Epithelial cell of proximal tubule (primary cell): ENCODE measurements at places on chromosomes 12 and 14. TPM values are rescaled to one million over a fixed set of nuclear protein-coding genes. Genes with fewer than 3 reads are reported as not detected.

GALNT16 gene
- total RNA-seq: 0.14 and 0.35 TPM in 2 replicates

GRCh38 chr12:62301799-62302133 lies 41.6 kb downstream of the USP15 start:
- no peak for DNase-seq

DNA sequence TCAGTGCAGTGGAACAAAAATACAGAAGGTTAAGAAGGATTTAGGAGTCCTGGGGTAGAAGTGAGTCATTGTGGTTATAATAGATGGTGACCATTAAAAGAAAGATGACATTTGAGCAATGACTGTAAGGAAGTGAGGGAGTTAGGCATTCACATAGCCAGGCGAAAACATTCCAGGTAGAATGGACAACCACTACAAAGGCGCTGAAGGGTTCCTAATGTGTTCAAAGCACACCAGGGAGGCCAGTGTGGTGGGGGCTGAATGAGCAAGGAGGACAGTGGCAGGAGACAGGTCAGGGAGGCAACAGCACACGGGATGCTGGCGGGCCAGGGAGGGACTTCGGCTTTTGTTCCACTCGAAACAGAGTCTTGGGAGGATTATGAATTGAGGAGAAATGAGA lies 129.9 kb downstream of the NPAS3 start:
- no peak for DNase-seq

- no peak for DNase-seq
Observed at GRCh38 chr14:54001189-54001878, 44.7 kb upstream of the BMP4 start.

DNA sequence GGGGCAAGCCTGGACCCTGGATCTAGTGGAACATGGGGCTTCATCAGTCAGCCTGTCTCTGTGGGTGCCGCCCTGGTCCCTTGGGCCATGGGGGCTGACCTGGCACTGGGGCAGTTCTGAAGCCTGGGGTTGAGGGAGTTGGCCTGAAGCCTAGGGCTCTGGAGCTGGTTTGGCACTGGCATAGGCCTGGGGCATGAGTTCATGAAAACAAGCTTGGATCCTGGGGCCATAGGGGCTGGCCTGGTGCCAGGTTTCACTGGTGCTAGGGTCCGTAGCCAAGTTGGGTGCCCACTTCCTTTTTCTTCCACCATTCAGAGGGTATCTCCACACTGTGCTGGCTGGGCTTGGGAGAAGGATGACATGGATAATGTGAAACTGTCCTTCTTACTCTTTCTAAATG lies 26.6 kb upstream of the ANO4 start:
- no peak for DNase-seq

GRCh38 chr12:103520686-103521215 lies 25.0 kb upstream of the C12orf42 start:
- DNase-seq: no peak

DNA sequence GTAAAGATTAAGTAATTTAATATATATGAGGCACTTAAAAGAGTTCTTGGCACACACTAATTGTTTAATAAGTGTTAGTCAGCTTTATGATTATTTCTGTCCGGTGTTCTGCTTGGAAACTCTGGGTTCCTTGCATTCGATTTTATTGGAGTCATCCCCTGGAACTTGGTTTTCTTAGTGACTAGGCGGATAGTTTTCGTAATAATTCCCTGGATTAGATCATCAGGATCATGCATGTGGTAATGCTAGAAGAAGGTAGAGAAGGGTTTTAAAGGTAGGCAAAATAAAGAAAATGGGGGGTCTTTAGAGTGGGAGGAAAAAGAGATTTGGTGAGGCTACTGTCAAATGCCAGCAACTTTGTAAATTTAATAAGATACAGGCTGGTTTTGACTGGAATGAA lies 88.4 kb downstream of the MYF5 start:
- DNase-seq: no peak

GRCh38 chr14:36493761-36494160 lies 26.3 kb downstream of the NKX2-1 start:
- no peak for DNase-seq

DNA sequence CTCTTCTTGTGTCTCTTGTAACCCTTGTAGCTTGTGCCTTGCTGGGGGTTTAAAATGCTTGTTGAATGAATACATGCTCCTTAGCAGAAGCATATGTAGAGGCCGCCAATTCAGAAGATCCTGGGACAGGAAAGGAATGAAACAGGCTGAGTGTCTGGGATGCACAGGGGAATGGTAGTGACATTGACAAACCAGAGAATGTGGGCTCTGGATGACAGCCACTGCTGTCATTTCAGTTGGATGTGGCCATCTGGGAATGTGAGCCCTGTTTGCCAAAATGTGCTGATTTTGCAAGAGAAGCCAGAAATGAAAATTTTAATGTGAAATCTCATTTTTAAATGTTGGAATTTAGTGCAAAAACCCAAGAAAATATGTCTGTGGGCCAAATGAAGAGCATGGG lies 136.8 kb downstream of the DACT1 start:
- DNase-seq: no peak

DNA sequence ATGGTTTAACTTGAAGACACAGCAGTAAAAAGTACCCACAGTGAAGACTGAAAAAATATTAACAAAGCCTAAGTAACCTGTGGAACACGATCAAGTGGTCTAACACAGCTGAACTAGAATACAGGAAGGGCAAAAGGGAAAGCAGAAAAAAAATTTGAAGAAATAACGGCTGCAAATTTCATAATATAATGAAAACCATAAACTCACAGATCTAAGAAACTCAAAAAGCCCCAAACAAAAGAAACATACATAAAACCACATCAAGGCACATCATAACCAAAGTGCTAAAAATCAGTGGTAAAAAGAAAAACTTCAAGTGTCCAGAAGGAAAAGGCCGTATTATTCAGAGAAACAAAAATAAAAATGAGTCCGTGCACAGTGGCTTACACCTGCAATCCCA lies 30.9 kb downstream of the SPPL3 start:
- no peak for DNase-seq

- no peak for DNase-seq
Observed at GRCh38 chr14:55585854-55586253, 5.8 kb downstream of the KTN1 start.

GRCh38 chr12:126950266-126950665 lies 1316.7 kb upstream of the TMEM132C start:
- no peak for DNase-seq

DNA sequence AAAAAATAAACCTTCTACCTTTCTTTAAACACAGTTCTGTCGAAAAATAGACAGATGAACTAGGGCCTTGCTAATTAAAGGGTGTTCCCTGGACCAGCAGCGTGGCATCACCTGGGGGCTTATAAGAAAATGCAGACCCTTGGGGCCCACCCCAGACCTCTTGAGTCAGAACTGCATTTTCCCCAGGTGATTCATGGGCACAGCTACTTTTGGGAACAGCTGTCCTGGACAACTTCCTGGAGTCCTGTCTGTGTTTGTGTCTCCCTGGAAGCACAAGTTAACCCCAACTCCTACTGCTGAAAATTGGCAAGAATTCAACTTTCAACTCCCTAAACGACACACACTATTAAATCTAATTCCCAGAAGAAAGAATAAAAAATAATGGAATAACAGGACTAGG lies 17.8 kb downstream of the FBLN5 start:
- DNase-seq: no peak

SYNE2 gene
- 22.2 and 44.2 TPM in 2 replicates for total RNA-seq

GRCh38 chr12:6980740-6981139 lies 10.0 kb downstream of the EMG1 start:
- no peak for DNase-seq

GRCh38 chr12:90510948-90511347 lies 444.0 kb downstream of the CCER1 start:
- peak; percentile 50 for DNase-seq

- DNase-seq: no peak
Observed at GRCh38 chr14:29759521-29760340, 167.9 kb downstream of the PRKD1 start.

GRCh38 chr12:96570579-96570978 lies 81.2 kb downstream of the CFAP54 start:
- DNase-seq: no peak

GRCh38 chr12:126684703-126685102 lies 1582.3 kb upstream of the TMEM132C start:
- DNase-seq: no peak

DNA sequence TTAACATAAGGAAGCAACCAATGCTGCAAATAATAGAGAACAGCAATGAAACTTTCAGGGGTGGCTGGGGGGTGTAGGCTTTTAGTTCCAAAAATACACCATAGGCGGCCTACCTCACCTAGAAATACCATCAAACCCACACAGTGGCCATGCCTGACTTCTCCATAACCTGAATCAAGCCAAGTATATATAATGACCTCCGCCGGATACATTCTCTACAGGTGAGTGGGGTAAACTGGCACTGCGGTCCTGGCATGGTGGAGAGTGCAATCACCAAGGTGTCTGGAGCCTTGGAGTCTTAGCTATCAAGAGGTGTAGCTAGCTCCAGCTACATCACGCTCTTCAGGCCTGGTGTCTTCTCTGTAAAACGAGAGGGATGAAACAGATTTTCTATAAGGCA lies 1.2 kb downstream of the ZBTB25 start:
- no peak for DNase-seq

- peak; percentile 87 for DNase-seq
Observed at GRCh38 chr12:111462210-111462769, 56.6 kb downstream of the SH2B3 start.

KRT75 gene
- total RNA-seq: not detected in 2 replicates

SUSD6 gene
- 6.2 and 7.5 TPM in 2 replicates for total RNA-seq

IPO8 gene
- 12.5 and 15.0 TPM in 2 replicates for total RNA-seq

- no peak for DNase-seq
Observed at GRCh38 chr12:105944628-105945027, 194.1 kb downstream of the NUAK1 start.

CLECL1 gene
- total RNA-seq: not detected in 2 replicates

DNA sequence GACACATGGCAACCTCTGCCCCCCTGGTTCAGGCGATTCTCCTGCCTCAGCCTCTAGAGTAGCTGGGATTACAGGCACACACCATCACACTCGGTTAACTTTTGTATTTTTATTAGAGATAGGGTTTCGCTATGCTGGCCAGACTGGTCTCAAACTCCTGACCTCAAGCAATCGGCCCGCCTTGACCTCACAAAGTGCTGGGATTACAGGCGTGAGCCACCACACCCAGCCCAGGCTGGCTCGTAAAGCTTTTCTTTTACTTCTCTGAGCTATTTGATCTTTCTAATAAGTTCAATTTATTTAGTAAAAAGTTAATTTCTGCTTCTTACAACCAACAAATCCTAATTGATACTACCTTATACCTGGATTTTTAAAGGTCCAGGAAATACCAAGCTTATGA lies 127.4 kb upstream of the KRR1 start:
- DNase-seq: no peak

DNA sequence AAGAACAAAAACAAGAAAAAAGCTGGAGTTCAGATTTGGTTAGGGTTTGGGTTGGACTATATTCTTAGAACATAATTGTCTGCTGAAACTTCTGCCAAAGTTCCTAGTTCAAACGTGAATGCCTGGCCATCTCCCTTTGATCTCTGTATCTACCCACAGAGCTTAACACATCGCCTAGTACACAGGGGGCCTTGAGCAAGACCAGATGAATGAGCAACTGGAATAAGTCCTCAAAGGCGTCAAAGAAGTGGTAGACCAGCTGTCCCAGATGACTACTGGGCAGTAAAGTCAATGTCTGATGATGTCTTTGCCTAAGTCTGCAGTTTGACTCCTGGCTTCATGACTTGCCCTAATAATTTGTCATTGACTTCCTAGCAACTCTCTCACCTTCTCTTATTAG lies 13.9 kb upstream of the STAB2 start:
- no peak for DNase-seq

ASB2 gene
- 0.46 and 1.4 TPM in 2 replicates for total RNA-seq

- no peak for DNase-seq
Observed at GRCh38 chr12:101876322-101876860, 989 bp upstream of the DRAM1 start.

ARMH4 gene
- 4.4 and 5.8 TPM in 2 replicates for total RNA-seq

DNA sequence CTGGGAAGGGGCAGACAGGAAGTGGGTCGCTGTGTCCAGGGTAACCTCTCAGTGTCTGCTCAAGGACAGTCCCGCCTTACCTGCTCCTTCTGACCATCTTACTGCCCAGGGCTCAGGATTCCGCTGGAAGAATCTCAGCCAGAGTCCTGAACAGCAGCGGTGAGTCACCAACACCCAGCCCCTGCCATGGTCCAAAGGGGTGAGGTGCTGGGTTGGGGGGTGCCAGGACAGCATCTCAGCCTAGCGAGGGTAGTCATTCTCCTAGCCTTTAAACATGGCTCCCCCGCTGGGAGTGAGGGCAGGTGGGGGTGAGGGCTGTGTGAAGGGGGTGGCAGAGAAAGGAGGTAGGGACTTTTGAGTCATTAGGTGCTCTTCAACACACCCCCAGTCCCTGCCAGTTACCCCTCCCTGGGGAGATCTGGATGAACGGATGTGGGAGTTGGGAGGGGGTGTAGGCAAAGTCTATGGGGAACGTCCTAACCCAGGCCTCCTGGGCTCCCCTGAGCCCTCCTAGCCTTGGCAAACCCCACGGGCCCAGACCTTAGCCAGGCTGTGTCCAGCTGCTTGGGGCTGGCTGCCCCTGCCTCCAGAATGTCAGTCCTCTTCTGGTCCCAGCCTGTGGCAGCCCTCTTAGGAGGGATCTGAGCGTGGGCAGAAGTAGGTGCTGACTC lies 2.5 kb downstream of the TAMALIN start:
- DNase-seq: no peak

GPR68 gene
- 1.1 and 1.8 TPM in 2 replicates for total RNA-seq

- DNase-seq: no peak
Observed at GRCh38 chr14:74935360-74935680, 12.3 kb upstream of the RPS6KL1 start.

HOXC13 gene
- not detected in 2 replicates for total RNA-seq
